ENCODE measurements at places on chromosomes 6 and 20.

- DNase-seq: no peak
Observed at GRCh38 chr20:21302664-21303060, 469 bp upstream of the XRN2 start.

DNA sequence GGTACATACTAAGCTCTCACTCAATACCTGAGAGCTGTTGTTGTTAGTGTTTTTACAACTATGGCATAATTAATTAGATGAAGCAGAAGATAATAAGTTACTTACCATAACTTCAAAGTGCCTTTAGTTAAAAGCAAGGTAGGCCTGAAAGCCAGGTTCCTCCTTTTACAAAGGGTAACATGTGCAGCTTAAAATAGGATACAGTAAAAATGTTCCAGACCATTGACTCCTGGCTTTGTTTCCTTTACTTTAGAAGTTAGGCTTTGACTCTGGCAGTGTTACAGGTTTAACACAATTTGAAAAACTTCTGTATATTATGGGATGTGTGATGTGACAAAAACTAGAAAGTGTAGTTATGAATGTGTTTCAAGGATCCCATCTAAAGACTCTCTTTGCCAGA lies 522.5 kb downstream of the EPM2A start:
- DNase-seq: no peak

- DNase-seq: no peak
Observed at GRCh38 chr20:48951646-48952045, 30.1 kb downstream of the ARFGEF2 start.

- DNase-seq: no peak
Observed at GRCh38 chr6:168358842-168359420, 39.4 kb upstream of the DACT2 start.
